ENCODE measurements at places on chromosomes 3 and 15. TPM values are rescaled to one million over a fixed set of nuclear protein-coding genes. Genes with fewer than 3 reads are reported as not detected.

DUOXA2 gene
- polyA plus RNA-seq = not detected

GRK7 gene
- polyA plus RNA-seq = not detected

VEPH1 gene
- polyA plus RNA-seq = 0.32 TPM

CHRFAM7A gene
- not detected for polyA plus RNA-seq

XRN1 gene
- 33.8 TPM for polyA plus RNA-seq

CPEB1 gene
- 49.0 TPM for polyA plus RNA-seq

TAGLN3 gene
- polyA plus RNA-seq = 15.0 TPM

CFAP100 gene
- polyA plus RNA-seq = not detected

TERC gene
- polyA plus RNA-seq = not detected

NGLY1 gene
- 40.7 TPM for polyA plus RNA-seq

FOXL2NB gene
- polyA plus RNA-seq = not detected

TFRC gene
- polyA plus RNA-seq = 27.9 TPM

ACTR8 gene
- polyA plus RNA-seq = 12.2 TPM

ECE2 gene
- polyA plus RNA-seq = 3.1 TPM

RASGRP1 gene
- polyA plus RNA-seq = 12.9 TPM

CIDEC gene
- not detected for polyA plus RNA-seq
